OCI-LY7 (cell line): ENCODE measurements at places on chromosomes 11 and 22. TPM values are rescaled to one million over a fixed set of nuclear protein-coding genes. Genes with fewer than 3 reads are reported as not detected.

The OR8G1 gene
- not detected in 2 replicates for total RNA-seq

The MN1 gene
- total RNA-seq, result not detected in 2 replicates

The SYT7 gene
- total RNA-seq, result not detected in 2 replicates

The TTC36 gene
- 0.65 and 0.82 TPM in 2 replicates for total RNA-seq

The GAS2 gene
- total RNA-seq, result 3.0 and 4.1 TPM in 2 replicates

The ZP1 gene
- total RNA-seq, result not detected in 2 replicates

The SDHD gene
- total RNA-seq, result 77.1 and 85.6 TPM in 2 replicates

The TRIM48 gene
- not detected in 2 replicates for total RNA-seq

The UPK3A gene
- total RNA-seq, result not detected in 2 replicates

The IL17REL gene
- total RNA-seq, result not detected in 2 replicates

The CHADL gene
- total RNA-seq, result 0.42 TPM in 1 of 2 replicates, not detected in the other

The RHOD gene
- not detected in 2 replicates for total RNA-seq

The RIMBP3C gene
- total RNA-seq, result 1.1 and 2.0 TPM in 2 replicates

The CXCR5 gene
- total RNA-seq, result 7.1 and 7.3 TPM in 2 replicates

The AP5B1 gene
- total RNA-seq, result 23.9 and 25.6 TPM in 2 replicates

The OR8D4 gene
- not detected in 2 replicates for total RNA-seq

The MS4A4A gene
- total RNA-seq, result not detected in 2 replicates

The APOBEC3C gene
- 74.0 and 82.6 TPM in 2 replicates for total RNA-seq

The CNTF gene
- 3.3 and 3.5 TPM in 2 replicates for total RNA-seq
